ENCODE measurements at places on chromosomes 6 and 20.

- DNase-seq: no peak
These were observed 25.2 kb downstream of the PYGB start for GRCh38 chr20:25273046-25273445.

GRCh38 chr6:40472353-40472752, 114.8 kb downstream of the LRFN2 start:
- no peak for DNase-seq

- no peak for DNase-seq
These were observed 17.0 kb upstream of the RPS6KA2 start for GRCh38 chr6:166643891-166644590.

- no peak for DNase-seq
These were observed 69.1 kb upstream of the FLRT3 start for GRCh38 chr20:14406495-14406894.

DNA sequence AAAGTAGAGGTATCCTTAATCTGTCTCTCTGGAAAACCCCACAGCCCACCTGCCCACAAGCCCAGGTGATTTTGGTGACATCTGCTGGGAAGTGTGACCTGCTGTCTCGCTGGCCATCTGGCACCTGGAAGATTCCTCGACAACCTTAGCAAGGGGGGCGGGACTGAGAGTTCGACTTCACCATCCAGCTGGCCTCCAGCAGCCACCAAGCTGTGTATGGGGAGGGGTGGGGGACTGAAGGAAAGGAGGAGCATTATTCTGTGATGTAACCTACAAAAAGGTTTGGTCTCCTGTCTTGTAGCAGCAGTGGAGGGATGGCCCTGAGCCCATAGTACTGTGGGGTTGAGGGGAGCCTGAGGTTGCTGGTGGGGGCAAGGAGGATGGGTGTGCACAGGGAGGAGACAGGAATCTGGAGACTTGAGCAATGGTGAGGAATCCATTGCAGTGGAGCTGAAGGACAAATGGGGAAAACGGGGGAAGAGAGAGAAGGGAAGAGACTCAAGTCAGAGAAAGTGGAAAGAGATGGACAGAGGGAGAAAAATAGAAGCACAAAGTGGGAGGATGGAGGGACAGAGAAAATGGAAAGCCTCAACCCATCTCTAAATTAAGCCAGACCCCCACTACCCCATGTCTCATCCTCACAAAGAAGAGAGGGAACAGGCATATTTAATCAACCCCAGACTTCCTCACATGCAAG, 4.0 kb downstream of the LY6G6F start:
- no peak for DNase-seq
